Esophagus squamous epithelium (tissue), 5 donors: ENCODE measurements at places on chromosomes 2 and 18.

GRCh38 chr2:214011676-214012075 is 399.2 kb upstream of the VWC2L start:
- DNase-seq, result no peak

- no peak for DNase-seq
Measured at GRCh38 chr18:71936744-71937143, 607.4 kb downstream of the CBLN2 start.

DNA sequence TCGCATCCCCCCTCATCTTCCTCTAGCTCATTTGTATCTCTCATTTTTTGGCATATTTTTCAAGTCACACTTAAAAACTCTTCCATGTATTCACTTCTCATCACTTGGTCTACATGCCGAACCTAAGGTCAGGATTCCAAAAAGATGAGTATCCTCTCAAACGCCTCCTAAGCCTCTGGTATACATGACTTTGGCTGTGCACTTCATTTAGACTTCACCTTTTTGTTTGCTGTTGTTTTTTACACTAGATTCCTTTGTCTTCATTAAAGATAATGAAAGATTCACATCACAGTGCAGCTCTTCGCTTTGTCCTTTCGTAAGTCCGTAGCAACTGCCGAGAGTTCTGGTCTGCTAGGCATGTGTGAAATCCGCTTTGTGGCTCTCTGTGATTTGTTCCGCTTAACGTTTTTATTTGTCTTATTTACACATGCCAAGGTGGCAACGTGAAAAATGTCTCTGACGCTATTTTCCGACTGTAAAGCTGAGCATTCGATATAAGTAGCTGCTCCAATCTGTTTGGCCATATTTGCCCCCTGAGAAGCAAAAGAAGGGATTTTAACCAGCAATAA is 17.7 kb downstream of the RND3 start:
- no peak for DNase-seq

- DNase-seq, result no peak
Measured at GRCh38 chr2:153811516-153811915, 60.2 kb upstream of the GALNT13 start.

- no peak for DNase-seq
Measured at GRCh38 chr2:174009488-174010223, 44.5 kb upstream of the SP3 start.

DNA sequence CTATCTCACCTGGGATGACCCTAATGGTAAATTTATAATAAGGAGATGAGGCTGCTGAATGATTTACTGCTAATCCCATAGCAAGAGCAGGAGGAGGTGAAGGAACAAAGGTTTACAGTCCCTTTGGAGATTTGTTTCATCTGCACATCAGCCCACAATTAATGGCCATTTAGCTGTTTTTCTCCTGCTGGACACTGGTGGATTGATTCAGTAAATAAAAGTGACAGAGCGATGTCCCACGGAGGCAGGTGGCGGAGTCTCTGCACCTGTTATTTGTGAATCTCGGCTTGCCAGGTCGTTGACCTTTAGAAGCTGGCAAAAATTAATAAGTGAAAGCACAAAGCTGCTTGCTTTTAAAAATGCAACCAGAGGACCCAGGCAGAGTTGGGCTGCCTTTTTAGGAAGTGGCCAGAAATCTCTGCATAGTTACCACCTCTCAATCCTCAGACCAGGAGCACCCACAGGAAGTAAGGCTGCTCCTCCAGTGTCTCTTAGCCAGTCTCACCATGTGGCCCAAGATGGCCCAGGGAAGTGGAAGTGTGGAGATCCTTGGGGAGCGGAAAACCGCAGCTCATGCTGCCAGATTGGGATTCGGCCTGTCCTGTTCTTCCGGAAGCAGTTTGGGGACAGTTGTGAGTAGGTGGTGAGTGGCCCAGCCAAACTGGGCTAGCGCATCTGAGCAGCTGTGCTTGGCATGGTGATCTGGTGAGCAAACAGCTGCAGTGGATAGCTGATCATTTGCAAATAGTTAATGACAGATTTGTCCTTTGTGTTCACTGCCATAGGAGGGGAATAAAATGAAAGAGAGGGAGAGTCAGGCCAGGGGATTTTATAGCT is 1005.7 kb upstream of the PIK3C3 start:
- DNase-seq, result no peak
